Cerebellar cortex (tissue), 1 donor: ENCODE measurements at places on chromosomes 7 and 10.

DNA sequence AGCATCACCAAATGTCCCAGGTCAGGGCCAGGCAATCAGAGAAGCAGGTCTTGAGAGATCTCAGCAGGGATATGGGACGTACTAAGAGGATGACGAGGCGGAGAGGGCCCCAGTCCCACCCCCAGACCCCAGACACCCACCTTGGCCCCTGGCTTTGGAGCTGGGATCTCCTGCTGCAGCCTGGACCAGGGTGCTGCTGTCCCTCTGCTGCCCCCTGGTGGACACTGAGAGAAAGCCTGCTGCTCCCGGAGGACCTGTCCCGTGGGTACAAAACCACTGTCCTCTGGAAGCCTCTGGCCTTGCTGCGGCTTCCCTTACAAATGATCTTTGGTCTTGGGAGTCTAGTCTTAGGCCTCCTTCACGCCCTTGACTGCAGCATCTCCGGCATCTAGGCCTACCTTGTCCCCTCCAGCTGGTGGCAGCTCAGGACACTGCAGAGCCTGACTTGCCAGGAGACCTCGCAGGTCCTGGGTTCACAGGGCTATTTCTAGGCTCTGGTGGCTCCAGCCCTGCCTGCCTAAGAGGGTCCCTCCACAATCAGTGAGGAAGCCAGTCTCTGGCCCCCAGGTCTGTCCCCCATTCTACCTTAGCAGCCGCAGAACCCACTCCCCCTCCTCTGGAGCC, 97.1 kb downstream of the RGS10 start:
- DNase-seq, result peak; percentile 84

DNA sequence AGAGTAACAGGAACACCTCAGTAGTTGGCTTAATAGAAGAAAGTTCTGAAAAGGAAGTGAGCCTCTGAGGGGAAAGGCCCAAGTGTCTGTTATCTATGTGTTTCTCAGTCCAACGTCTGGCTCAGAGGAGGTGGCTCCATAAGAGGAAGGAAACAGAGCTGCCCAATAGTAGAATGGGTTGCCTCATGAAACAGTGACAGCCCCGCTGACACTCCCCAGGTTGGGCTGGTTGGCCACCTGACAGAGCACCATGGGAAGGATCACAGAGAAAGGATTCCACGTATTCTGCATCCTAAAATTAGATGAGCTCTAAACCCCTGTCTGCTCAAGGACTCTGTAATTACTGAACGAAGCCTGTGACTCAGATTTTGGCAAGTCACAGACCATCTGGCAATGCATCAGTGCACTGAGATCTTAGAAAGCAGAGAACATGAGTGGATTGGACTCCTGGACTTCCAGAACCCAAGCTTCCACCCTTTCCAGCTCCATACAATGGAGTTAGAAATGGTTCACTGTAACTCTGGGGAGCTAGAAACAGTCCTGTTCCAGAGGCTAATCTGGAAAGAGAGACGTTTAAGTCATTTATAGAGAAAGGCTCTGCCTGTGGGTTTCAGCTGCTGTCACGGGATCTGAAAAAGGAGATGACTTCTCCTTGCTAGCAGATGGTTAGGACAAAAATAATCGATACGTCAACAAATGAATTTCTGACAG, 2.9 kb downstream of the PKD2L1 start:
- DNase-seq, result no peak

DNA sequence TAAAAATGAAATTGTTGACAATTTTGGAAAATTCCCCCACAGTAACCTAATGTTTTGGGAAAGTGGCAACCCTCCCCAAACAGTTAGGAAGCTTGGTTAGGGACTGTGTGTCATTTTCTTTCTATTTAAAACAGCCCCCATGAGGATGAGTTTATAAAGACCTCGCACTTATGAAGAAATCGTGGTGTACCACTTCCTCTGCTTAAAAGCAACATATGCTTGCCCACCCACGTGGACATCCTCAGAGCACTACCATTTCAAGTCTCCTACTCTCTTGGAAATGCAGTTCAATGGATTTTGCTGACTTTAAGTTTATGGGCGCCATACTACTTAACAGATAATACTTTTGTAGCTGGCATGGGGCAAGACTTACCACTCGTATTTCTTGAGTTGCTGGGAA, 223.8 kb downstream of the DYNC1I1 start:
- no peak for DNase-seq

DNA sequence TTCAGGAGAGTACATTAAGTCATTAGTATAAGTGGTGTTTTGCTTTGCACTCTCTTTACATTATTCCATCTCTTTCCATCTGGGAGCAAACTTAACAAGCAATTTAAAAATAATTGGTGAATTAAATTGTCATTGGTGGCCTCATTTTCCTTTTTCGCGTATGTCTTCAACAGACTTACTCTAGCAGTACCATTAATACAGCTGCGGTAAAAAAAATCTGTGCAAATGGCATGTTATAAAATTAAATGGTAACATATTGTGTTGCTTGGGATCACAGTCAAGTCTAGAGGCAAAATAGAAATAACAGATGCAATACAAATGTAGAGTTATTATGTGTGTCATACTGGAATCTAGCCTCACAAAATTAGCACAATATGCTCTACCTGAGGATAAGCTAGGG, 322.4 kb downstream of the PCDH15 start:
- no peak for DNase-seq

GRCh38 chr10:23204773-23205172, 12.7 kb downstream of the PTF1A start:
- no peak for DNase-seq

- no peak for DNase-seq
These were observed 1.0 kb downstream of the CYP51A1 start for GRCh38 chr7:92133133-92133736.

GRCh38 chr10:78491812-78492211, 458.1 kb downstream of the RPS24 start:
- no peak for DNase-seq

- no peak for DNase-seq
These were observed 122.0 kb upstream of the INSYN2A start for GRCh38 chr10:127318396-127318795.

- no peak for DNase-seq
These were observed 32.6 kb upstream of the MXI1 start for GRCh38 chr10:110174816-110175215.

DNA sequence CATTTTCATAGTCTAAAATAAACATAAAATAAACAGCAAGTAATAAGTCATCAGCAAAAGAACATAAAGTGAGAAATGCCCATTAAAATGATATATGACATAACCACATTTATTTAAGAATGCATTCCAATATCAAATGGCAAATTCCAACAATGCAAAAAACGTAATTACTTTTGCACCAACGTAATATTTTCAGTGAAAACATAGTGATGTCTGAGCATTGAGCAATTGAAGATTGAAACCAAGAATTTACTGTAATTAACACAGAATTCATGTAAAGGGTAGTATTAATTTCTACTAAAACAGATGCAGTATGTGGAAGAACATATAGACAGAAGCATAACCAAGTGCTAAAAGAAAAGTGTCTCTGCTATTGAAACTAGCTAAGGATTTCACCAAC, 123.0 kb upstream of the TNS3 start:
- DNase-seq, result no peak

GRCh38 chr7:106968160-106968559, 76.3 kb upstream of the PRKAR2B start:
- DNase-seq, result no peak

GRCh38 chr10:53547364-53547763, 774.8 kb upstream of the MBL2 start:
- no peak for DNase-seq

- no peak for DNase-seq
These were observed 132.3 kb upstream of the POT1 start for GRCh38 chr7:125061776-125062397.

- no peak for DNase-seq
These were observed 598.6 kb downstream of the PARD3 start for GRCh38 chr10:34216348-34216945.

DNA sequence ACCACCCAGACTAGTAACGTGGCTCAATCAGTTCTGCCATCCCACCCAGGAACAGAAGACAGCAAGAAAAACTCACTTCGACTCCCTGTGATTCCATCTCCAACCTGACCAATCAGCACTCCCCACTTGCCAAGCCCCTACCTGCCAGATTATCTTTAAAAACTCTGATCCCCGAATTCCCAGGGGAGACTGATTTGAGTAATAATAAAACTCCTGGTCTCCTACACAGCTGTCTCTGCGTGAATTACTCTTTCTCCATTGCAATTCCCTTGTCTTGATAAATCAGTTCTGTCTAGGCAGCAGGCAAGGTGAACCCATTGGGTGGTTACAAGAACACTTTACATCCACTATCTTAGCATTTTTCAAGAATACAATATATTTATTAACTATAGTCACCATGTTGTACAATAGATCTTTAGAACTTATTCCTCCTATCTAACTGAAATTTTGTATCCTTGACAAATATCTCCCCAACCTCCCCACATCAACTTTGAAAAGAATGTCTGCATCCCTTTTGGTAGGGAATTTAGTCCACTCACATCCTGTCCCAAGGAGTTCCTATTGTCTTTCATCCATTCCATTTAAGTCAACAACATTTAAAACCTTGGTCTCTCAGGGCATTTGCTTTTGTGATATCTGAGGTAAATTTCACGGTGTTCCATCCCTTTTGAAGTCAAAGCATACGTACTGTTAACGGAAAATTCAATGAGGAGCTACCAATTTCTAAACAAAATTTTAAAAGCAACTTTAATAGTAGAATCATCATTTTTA, 163.7 kb downstream of the MACC1 start:
- DNase-seq, result no peak

- no peak for DNase-seq
These were observed 231.7 kb upstream of the CNTNAP2 start for GRCh38 chr7:145884716-145885514.

DNA sequence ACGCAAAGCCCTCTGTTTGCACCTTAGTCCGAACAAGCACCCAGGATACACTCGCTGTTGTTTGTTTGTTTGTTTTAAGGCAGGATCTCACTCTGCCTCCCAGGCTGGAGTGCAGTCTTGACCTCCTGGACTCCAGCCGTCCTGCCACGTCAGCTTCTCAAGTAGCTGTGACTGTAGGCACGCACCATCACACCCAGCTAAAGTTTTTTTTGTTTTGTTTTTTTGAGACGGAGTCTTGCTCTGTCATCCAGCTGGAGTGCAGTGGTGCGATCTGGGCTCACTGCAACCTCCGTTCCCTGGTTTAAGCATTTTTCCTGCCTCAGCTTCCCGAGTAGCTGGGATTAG, 76.8 kb downstream of the CTBP2 start:
- DNase-seq, result no peak

DNA sequence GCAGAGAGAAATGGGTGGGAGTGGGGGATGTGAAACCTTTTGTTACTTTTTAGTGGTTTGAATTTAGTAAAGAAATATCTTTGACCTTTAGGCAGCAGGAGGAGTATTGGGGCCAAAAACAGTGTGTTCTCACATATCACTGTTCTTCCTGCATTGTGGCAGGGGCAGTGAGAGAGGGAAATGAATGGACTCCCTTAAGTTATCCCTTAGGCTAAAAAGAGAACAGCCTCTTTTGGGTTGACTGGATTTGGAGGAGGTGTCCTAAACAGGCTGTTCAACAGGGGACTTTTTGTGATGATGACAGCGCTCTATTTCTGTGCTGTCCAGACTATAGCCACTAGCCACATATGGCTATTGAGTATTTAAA, 22.3 kb downstream of the ZNF775 start:
- DNase-seq, result no peak

- DNase-seq, result peak; percentile 58
These were observed 44.9 kb downstream of the MINDY4 start for GRCh38 chr7:30815951-30816644.

DNA sequence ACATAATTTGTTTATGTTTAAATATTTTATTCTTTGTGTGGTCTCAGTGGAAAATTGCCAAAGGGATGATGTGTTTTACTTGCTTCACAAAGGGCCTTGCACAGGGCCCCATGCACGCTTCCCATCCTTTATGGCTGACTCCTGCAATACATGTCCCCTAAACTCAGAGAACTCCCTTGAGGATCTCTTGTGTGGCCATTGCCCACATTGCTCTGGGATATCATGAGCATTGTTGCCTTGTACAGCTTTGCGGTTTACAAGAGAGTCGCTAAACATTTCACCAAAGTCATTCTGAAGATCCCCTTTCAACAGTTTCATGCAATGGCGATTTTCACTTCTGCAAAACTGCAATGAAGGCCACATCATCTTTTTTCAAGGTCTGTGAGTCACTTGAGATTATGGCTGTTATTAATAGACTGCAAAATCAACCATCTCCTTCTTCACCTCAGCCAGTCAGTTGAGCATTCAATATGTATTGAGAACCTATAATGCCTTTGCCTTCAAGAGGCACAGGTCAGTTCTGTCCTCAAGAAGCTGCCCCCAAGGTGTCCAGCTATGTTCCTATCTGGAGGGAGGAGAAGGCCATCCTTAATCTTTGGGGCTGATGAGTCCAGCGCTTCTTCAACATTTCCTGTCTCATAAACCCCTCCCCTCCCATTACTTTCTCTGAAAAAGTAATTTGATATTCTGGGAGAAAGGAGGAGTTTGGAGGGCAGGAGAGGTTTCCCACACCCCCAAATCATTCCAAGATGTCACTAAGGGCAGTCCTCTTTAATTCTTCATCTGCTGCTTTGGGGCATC, 108.1 kb downstream of the CCDC71L start:
- no peak for DNase-seq

DNA sequence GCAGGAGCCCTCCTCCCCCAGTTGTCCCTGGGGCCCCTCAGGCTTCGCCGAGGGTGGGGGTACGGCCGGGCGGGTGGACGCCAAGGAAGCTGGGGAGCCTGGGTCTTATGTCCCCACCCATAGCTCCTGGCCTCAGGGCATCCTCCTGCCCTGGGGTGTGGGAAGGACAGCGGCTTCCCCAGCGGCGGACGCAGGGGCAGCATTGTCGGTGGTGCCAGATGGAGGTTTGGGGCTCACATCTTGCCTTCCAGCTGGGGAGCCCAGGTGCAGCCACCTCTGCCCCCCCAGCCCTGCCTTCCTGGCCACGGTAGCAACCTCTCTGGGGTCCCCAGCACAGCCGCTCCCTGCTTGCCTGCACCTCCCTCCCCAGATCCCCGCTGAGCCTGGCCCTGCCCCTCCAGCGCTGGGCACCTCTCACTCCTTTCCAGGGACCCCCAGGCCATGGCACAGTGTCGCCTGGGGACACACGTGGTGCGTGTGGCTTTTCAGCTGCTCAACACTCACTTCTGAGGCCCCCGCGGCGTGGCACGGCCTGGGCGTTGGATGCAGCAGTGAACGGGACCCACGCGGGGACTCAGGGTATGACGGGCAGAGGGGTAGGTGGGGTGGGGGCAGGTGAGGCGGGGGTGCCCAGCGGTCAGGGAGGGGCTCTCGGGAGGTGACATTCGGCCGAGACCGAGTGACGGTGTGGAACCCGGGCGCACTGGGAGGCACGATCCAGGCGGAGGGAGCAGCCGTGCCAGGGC, 53.1 kb downstream of the UNCX start:
- DNase-seq, result no peak

GRCh38 chr10:46306516-46307184, 19.9 kb downstream of the ANTXRL start:
- no peak for DNase-seq

GRCh38 chr10:88551246-88551645, 31.9 kb downstream of the RNLS start:
- DNase-seq, result no peak

DNA sequence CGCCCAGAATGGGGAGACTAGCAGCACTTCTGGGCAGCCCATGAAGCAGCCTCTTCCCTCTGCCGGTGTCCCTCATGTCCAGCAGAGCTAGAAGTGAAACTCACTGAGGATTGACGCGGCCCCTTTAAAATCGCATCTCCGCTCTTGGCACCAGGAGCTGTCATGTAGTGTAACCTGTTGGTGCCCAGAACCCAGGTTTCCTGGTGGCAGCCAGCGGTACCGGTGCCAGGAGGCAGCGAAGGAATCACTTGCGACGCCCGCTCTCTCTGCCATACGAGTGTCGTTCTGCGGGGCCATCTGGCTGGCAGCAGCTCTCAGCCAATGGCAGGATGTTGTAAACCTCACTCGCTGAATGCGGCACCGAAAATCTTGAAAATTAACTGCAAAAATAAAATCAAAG, 82.7 kb downstream of the CUX1 start:
- DNase-seq, result peak; percentile 98
